IPS DF 6.9 (cell line): ENCODE measurements at places on chromosomes 1 and 21.

GRCh38 chr1:83997631-83998030, 1.3 kb downstream of the TTLL7 start:
- no peaks in the 10 kb centered on the region; the same call in 1 of the 2 replicates for H3K4me1 ChIP-seq
- H3K27me3 ChIP-seq: peaks cover 10% of the 10 kb centered on the region
- no peak overlapping the region for H3K4me3 ChIP-seq
- no peak for DNase-seq
- no peak overlapping the region for H3K27ac ChIP-seq

- H3K4me1 ChIP-seq: peaks cover 1% of the 10 kb centered on the region; the same call in 1 of the 2 replicates
- H3K36me3 ChIP-seq: peaks cover 12% of the 10 kb centered on the region; the same call in 1 of the 2 replicates
- no peak overlapping the region for H3K27ac ChIP-seq
- DNase-seq: peak; percentile 54
Measured at GRCh38 chr1:26408604-26409003, 2.0 kb upstream of the LIN28A start.

DNA sequence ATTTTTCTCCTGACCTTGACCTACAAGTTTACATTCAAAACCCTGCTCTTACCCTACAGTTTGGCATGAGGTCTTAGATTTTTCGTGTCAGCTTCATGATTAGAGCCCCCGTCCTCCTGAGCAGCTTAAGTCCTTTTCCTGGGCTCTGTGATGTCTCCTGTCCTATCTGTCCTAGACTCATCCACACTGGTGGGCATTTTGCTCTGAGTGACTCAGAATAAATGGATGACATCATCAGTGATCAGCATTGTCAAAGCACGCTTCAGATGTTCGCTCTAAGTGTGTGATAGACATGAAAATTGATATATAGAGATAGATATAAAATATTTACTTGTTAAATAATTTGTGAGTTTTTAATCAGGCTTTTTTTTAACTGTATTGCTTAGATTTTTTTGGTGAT, 21.8 kb downstream of the RGS13 start:
- DNase-seq: no peak
- H3K4me1 ChIP-seq: no peaks in the 10 kb centered on the region
- H3K27me3 ChIP-seq: no peaks in the 10 kb centered on the region
- H3K4me3 ChIP-seq: no peak overlapping the region

DNA sequence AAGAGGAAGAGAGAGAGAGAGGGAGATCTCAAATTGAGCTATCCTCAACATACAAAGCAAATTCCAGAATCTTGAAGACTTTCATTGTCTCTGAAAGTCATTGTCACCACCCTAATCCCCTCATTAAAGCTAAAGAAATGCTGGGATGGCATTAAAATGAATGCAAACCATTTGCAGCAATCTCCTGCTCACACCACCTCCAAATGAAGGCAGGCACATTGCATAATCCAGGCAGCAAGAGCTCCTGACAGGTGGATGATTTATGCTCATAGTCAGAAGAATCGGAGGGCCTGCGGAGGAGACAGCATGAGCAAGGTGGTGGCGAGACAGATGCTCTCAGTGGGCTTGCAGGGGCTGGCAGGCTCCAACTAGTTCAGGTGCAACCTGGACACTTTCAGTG, 90.2 kb downstream of the ESRRG start:
- H3K27ac ChIP-seq: no peak overlapping the region
- H3K4me3 ChIP-seq: no peak overlapping the region
- no peaks in the 10 kb centered on the region for H3K36me3 ChIP-seq
- H3K27me3 ChIP-seq: no peaks in the 10 kb centered on the region
- no peak for DNase-seq
- no peaks in the 10 kb centered on the region for H3K4me1 ChIP-seq

- H3K27me3 ChIP-seq: peaks cover 1% of the 10 kb centered on the region; the same call in 1 of the 2 replicates
- no peak for DNase-seq
- H3K4me1 ChIP-seq: no peaks in the 10 kb centered on the region; the same call in 1 of the 2 replicates
Measured at GRCh38 chr21:38330666-38331065, 73.9 kb downstream of the KCNJ15 start.

- DNase-seq: no peak
- no peaks in the 10 kb centered on the region for H3K27me3 ChIP-seq
- no peak overlapping the region for H3K27ac ChIP-seq
- H3K4me3 ChIP-seq: no peak overlapping the region
- peaks cover 2% of the 10 kb centered on the region; the same call in 1 of the 2 replicates for H3K4me1 ChIP-seq
- H3K36me3 ChIP-seq: no peaks in the 10 kb centered on the region
Measured at GRCh38 chr1:203667616-203668015, 41.0 kb downstream of the ATP2B4 start.
